ENCODE measurements at places on chromosomes 16 and 17. TPM values are rescaled to one million over a fixed set of nuclear protein-coding genes. Genes with fewer than 3 reads are reported as not detected.

DNA sequence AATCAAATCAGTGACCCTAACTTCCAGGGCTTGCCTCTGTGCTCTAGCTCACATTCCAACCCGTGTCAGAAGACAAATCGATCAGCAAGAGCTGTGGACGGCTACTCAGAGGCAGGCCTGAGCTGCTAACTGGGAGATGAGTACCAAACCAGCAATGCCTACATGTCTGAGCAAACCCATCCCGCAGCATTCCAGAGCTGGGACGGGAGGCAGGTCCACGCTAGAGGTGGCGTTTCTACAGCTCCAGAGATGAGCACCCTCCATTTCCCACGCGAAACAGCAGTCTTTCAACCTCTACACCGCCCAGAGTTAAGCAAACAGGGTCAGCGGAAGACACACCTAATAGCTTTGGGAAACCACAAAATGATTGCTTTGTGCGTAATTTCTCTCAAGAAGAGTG lies 6.5 kb downstream of the NXN start:
- DNase-seq: no peak

GRCh38 chr17:72373910-72374741 lies 253.3 kb downstream of the SOX9 start:
- DNase-seq: no peak

DNA sequence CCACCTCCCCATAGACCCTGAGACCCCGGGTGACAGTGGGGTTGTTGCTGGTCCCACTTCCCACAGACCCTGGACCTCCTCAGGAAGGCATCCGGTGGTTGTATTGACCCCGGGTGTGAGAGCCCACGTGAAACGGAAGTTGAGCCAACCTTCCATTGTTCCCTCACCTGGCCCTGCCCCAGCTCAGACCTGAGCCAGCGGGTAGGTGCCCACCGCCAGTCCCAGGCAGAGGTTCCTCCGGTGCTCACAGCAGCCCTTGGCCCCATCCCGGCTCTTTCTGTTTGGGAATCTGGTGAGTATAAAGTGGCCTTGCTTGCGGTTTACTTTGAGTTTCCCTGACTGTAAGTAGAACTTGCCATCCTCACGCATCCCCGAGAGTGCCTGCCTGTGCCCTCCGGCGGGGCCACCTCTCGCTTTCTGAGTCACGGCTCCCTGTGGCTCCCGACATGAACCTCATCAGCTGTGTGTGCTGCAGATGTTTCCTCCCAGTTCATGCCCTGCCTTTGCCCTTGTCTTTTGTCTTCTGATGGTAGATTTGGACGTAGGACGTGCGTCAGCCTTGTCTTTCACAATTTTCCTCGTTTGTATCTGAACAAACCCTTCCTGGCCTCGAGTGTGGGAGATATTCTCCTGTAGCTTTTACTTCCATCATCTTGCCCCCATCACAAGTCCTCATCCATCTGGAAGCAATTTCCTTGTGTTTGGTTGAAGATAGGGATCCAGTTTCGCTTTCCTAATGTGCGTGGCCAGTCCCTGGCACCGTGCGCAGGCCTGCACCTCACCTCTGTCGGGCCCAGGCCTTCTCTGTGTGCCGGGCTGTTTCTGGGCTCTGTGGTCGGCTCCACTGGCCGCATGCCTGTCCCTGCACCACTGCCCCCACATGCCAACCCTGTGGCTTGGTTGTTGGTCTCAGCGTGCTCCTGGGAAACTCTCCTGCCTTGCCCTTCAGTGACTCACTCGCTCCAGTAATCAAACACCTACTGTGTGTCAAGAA lies 76.0 kb downstream of the METRNL start:
- DNase-seq: no peak

DNA sequence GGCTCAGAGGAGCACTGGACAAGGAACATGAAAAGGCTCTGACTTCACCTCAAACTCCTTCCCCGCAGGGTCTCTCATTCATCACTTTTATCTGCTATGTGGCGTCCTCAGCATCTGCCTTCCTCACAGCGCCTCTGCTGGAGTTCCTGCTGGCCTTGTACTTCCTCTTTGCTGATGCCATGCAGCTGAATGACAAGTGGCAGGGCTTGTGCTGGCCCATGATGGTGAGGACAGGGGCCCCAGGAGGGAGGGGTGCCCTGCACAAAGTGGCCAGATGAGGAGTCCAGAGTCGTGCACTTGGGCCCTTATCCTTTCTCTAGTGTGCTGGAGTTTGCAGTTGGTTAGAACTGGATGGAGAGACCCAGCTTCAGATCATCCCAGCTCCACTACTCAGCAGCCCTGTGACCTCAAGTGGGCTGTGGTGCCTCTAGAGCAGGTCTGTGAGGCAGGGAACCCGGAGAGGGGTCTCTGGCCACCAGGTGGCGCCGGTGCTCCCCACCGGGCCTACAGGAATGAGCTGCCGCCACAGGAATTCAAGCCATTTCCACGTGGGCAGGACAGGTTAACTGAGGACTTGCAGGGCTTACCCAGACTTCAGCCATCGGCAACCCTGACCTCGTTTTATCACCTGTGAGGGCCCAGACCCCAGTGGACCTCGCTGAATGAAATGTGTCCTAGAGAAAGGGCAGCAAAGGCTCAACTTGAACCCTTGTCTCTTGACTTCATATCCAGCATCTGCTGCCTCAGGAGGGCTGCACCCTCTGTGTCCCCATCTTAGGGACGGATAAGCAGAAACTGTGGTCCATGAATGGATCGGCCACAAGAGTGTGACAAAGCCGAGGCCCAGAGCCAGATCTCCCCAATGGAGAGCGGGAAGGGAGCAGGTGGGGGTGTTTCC lies 4.0 kb downstream of the CMTM3 start:
- peak; percentile 90 for DNase-seq

The CES3 gene
- total RNA-seq: 0.29 TPM

All from ureter (tissue), 1 donor.